ENCODE measurements at places on chromosomes 13 and 19.

- no peak for DNase-seq
- H3K36me3 ChIP-seq, result no peaks in the 10 kb centered on the region
- no peak overlapping the region for H3K27ac ChIP-seq
- H3K4me1 ChIP-seq, result no peaks in the 10 kb centered on the region
Measured at GRCh38 chr19:32397671-32398101, 7.9 kb upstream of the DPY19L3 start.

- H3K4me3 ChIP-seq, result no peak overlapping the region
- no peaks in the 10 kb centered on the region for H3K36me3 ChIP-seq
- H3K27ac ChIP-seq, result no peak overlapping the region
- no peak for DNase-seq
- no peaks in the 10 kb centered on the region for H3K27me3 ChIP-seq
Measured at GRCh38 chr13:21395953-21396352, 63.1 kb downstream of the ZDHHC20 start.

- no peak overlapping the region for H3K27ac ChIP-seq
- H3K27me3 ChIP-seq, result no peaks in the 10 kb centered on the region
- H3K4me3 ChIP-seq, result no peak overlapping the region
Measured at GRCh38 chr13:30851697-30852096, 54.4 kb upstream of the MEDAG start.

DNA sequence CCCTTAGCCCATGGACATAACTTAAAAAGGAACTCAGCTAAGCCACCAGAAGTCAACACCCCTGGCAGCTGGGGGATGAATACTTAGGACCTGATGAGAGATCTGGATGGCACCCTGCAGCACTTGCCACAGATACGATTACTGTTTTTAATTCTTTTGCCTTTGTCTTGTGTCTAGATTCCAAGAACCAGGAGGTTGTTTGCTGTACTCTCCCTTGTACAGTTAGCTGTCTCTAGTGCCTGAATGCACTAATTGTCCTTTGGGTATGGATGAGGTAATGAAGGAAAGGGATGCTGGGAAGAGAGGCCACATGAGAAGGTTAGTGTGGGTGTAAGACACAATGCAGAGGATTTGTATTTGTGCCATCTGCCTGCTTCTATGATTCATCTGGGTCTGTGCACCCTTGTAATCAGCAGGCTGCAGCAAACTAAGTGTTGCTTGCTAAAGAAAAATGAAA lies 385.8 kb downstream of the KCNRG start:
- H3K27ac ChIP-seq, result no peak overlapping the region
- H3K4me3 ChIP-seq, result no peak overlapping the region
- no peaks in the 10 kb centered on the region for H3K27me3 ChIP-seq
- no peaks in the 10 kb centered on the region for H3K36me3 ChIP-seq

- H3K4me1 ChIP-seq, result peaks cover 3% of the 10 kb centered on the region
- peak overlapping the region; percentile 66 for H3K4me3 ChIP-seq
- H3K36me3 ChIP-seq, result no peaks in the 10 kb centered on the region
- H3K27me3 ChIP-seq, result no peaks in the 10 kb centered on the region
- no peak for DNase-seq
Measured at GRCh38 chr13:95643571-95643935, 953 bp downstream of the DZIP1 start.

DNA sequence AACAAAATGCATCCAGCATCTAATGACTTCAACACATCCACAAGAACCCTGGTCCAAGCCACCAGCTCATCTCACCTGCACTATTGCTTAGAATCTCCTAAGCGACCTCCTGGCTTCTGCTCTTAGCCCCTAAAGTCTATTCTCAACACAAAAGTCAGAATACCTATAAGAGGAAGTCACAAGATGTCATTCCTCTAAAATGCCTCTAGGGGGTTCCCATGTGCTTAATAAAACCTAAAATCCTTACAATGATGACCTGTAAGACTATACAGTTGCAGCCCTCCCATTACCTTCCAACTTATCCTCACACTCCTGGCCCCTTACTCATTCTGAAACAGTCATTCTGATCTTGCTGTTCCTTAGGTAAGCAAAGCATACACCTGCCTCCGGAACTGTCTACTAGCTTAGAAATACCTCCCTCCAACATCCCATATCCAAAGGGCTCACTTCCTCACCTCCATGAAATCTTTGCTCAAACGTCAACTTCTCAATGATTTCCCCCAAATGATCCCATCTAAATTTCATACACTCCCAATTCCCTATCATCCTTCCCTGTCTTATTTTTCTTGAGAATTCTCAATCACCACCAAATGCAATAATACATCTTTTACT lies 10.0 kb downstream of the ATP7B start:
- no peak overlapping the region for H3K27ac ChIP-seq
- no peaks in the 10 kb centered on the region for H3K4me1 ChIP-seq
- no peaks in the 10 kb centered on the region for H3K36me3 ChIP-seq
- H3K4me3 ChIP-seq, result no peak overlapping the region

DNA sequence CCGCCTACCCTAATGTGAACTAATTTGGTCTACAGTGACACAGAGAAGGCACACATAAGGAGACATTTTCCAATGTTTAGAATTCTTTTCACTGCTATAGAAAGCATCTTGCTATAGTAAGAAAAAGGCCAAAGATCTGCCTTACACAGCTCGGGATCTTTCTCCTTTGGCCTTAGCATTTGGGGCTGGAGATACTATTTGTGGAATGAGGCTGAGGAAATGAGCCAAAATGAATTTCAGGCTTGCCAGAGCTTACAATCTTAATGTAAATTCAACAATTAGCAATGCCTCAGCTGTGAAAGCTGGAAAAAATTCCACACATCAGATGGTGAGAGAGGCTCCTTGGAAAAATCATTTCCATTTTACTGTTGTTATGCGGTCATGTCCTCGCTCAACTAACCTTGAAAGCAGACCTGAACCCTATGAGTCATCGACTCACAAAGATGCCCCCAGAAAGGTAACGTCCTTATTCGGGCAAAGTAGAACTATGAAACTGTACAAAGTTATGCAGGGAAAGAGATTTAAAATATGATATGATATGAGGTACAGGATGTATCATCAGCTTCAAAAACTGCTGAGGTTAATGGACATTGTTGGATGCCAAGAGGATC lies 324.5 kb upstream of the NBEA start:
- no peak for DNase-seq
- H3K4me1 ChIP-seq, result no peaks in the 10 kb centered on the region
- H3K36me3 ChIP-seq, result no peaks in the 10 kb centered on the region
- no peak overlapping the region for H3K4me3 ChIP-seq
- H3K27me3 ChIP-seq, result no peaks in the 10 kb centered on the region
- H3K27ac ChIP-seq, result no peak overlapping the region

Data from H1 (cell line).